RWPE2 (cell line): ENCODE measurements at places on chromosomes 13 and 19.
A peak's percentile ranks its signal among the peaks of the same experiment; 100 is the strongest.

DNA sequence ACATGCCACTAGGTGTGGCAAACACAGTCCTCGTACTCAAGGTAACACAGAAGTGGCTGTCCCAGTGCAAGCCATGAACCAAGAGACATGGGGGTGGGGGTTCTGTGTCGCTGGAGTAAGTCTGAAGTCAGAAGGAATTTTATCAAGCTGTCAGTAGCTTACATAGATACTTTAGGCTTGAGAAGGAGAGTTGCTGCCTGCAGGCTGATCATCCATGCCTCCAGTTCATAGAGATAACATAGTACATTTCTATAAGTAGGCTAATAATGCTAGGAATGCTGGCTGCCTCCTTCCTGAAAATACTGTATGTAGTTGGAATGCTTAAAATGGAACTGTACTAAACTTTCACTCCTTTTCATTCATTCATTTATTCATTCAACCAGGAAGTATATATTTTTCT lies 70.1 kb downstream of the CAB39L start:
- DNase-seq, result no peak
- H3K27ac ChIP-seq, result no peak overlapping the region
- no peaks in the 10 kb centered on the region for H3K27me3 ChIP-seq
- H3K36me3 ChIP-seq, result no peaks in the 10 kb centered on the region
- no peak overlapping the region for H3K4me3 ChIP-seq

GRCh38 chr13:75469047-75469446 lies 12.9 kb downstream of the TBC1D4 start:
- H3K4me1 ChIP-seq, result no peaks in the 10 kb centered on the region
- H3K27me3 ChIP-seq, result no peaks in the 10 kb centered on the region
- no peak overlapping the region for H3K27ac ChIP-seq
- H3K36me3 ChIP-seq, result no peaks in the 10 kb centered on the region

GRCh38 chr19:38020311-38020710 lies 113.3 kb downstream of the SIPA1L3 start:
- DNase-seq, result no peak
- H3K4me3 ChIP-seq, result no peak overlapping the region
- H3K4me1 ChIP-seq, result peaks cover 16% of the 10 kb centered on the region
- H3K36me3 ChIP-seq, result peaks cover 5% of the 10 kb centered on the region; the same call in 1 of the 2 replicates
- no peaks in the 10 kb centered on the region for H3K27me3 ChIP-seq

DNA sequence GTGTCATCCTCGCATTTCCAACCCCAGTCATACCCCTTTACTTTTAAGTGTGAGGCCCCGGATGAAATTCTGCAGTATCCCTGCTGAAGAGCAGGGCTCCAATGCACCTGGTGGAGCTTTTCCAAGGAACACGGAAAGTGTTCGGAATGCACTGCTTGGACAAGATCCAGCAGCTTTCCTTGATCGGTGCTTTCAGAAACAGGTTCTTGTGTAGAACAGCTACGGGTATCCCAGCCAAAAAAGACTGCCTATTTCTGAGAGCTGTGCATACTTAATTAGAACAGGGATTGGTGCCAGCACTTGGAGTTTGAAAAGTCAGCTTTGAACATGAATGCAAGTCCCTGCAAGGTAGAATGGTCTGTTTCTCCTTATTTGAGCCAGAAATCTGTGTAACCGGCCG lies 87.2 kb upstream of the C1QTNF9B start:
- H3K4me3 ChIP-seq, result no peak overlapping the region
- no peak for DNase-seq
- H3K4me1 ChIP-seq, result no peaks in the 10 kb centered on the region
- H3K36me3 ChIP-seq, result no peaks in the 10 kb centered on the region
- H3K27me3 ChIP-seq, result no peaks in the 10 kb centered on the region

DNA sequence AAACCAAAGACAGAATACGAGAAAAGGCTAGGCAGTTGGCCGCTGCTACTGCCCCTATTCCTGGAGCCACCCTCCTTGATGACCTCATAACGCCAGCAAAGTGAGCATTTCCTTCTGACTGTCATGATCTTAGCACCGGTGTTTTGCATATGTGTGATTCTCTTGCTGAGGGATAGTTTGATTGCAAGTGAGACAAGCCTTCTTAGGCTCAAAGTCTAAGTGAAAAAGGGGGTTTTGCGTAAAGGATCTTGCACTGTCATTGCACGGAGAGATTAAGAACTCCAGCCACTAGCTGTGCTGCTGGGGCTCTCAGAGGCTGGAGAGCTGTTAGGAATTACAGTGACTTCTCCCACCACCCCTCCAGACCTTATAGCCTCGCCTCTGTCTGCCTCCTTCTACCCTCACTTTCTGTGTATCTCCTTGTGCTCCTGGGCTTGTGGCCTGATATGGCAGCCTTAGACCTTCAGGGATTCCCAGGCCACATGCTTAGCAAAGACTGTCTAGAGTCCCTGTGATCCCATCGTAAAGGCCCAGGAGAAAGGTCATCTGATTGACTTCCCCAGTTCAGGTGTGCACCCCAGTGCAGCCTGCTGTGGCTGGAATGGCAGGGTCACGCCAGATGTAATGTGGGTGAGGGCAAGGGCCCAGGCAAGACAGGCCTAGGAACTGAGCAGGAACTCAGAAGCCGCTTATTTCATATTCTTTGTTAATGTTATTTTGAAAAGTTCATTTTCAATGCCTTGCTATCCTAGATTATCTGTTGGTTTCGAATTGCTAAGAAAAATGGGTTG lies 12.6 kb downstream of the GPATCH1 start:
- H3K27ac ChIP-seq, result no peak overlapping the region
- H3K36me3 ChIP-seq, result peaks cover 68% of the 10 kb centered on the region
- no peak overlapping the region for H3K4me3 ChIP-seq
- no peak for DNase-seq

- no peak for DNase-seq
- no peaks in the 10 kb centered on the region for H3K4me1 ChIP-seq
- H3K27ac ChIP-seq, result no peak overlapping the region
- no peak overlapping the region for H3K4me3 ChIP-seq
- H3K36me3 ChIP-seq, result peaks cover 29% of the 10 kb centered on the region
These were observed 20.1 kb downstream of the GPR18 start for GRCh38 chr13:99237981-99238662.

DNA sequence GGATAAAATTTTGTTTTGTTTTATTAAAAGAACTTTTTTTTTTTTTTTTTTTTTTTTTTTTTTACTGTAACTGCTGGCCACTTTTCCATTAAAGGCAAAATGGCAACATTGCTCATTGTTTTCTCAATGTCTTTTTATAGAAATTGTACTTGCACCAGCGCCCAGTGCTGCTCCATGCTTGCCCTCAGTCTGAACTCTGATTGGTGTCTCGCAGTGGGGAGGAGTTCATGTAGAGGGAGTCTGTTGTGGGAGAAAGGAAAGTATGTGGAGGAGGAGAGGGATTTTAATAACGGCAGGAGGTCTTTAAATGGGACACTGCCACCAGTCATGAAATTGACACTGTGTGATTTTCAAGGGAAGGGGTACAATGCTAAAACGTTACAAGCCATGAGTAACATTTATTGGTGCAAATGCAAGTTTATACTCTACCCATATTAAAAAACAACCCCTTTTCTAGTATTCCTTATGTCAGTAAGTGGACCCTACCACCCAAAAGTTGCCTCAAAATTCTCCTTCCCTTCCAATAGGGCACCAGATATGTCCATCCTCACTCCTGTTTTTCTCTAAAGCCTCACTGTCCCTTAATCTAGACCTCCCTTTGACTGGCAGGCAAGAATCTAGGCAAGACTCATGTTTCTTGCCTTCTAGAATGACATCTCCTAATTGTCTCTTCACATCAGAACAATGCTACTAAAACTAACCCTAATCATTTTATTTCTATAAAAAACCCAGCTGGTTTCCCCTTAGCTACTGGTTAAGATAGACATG lies 3.2 kb downstream of the RASL11A start:
- DNase-seq, result no peak
- no peak overlapping the region for H3K4me3 ChIP-seq
- no peaks in the 10 kb centered on the region for H3K36me3 ChIP-seq
- no peaks in the 10 kb centered on the region for H3K4me1 ChIP-seq

DNA sequence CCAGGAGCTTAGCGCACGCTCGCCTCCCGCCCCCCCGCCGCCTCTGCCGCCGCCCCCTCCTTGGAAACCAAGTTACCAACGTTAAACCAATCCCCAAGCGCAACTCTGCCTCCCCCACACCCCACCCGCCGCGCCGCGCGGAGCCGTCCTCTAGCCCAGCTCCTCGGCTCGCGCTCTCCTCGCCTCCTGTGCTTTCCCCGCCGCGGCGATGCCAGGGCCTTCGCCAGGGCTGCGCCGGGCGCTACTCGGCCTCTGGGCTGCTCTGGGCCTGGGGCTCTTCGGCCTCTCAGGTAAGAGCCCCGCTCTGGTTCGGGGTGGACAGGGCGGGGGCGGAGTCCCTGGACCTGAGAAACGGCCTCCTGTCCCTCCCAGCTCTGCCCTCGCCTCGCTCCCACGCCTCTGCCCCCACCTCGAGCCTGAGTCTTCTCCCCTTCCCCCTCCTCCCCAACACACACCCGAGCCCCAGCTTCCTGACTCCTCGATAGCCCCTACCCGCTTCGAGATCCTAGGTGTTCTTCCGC lies at the start of gene ICAM5:
ICAM5 (plus strand) TSS at position 117 of the 521 bp plus-strand sequence; CDS start at position 209, 92 bp downstream.
- peak within 1 kb of the TSS; percentile 47 for H3K4me3 ChIP-seq
- H3K36me3 ChIP-seq, result peaks cover 7% of the 10 kb centered on the region; the same call in 1 of the 2 replicates
- H3K27me3 ChIP-seq, result no peaks in the 10 kb centered on the region
- H3K27ac ChIP-seq, result peak within 1 kb of the TSS; percentile 61

- peaks cover 12% of the 10 kb centered on the region for H3K4me1 ChIP-seq
- DNase-seq, result no peak
- H3K27ac ChIP-seq, result no peak overlapping the region
- H3K4me3 ChIP-seq, result no peak overlapping the region
- no peaks in the 10 kb centered on the region for H3K27me3 ChIP-seq
- no peaks in the 10 kb centered on the region for H3K36me3 ChIP-seq
These were observed 23.1 kb upstream of the SPRY2 start for GRCh38 chr13:80363890-80364503.

DNA sequence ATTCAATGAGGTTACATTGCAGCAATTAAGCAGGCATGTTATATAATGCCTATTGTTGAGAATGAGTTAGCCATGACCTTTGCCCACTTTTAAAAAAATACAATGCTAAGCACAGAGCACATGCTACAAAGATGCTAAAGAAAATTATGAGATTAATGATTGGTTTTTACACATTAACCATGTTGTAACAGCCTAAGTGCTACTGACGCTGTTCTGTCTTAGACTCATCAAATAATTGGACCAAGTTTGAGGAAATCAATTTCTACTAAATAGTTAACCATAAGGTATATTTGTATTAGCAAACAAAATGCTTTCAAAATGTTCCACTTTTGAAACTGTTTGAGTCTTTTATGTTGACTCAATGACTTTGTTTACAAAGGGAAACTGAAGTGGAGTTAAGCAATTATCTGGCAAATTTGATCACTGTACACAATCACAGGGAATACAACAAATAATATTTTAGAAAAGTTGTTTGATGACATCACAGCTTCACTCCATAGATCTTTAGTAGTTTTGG lies 14.3 kb downstream of the MIR17HG start:
- no peak for DNase-seq
- H3K4me3 ChIP-seq, result no peak overlapping the region

- H3K27me3 ChIP-seq, result no peaks in the 10 kb centered on the region
- no peaks in the 10 kb centered on the region for H3K36me3 ChIP-seq
- no peak for DNase-seq
- no peaks in the 10 kb centered on the region for H3K4me1 ChIP-seq
These were observed 185.7 kb downstream of the RFC3 start for GRCh38 chr13:34003656-34004055.

DNA sequence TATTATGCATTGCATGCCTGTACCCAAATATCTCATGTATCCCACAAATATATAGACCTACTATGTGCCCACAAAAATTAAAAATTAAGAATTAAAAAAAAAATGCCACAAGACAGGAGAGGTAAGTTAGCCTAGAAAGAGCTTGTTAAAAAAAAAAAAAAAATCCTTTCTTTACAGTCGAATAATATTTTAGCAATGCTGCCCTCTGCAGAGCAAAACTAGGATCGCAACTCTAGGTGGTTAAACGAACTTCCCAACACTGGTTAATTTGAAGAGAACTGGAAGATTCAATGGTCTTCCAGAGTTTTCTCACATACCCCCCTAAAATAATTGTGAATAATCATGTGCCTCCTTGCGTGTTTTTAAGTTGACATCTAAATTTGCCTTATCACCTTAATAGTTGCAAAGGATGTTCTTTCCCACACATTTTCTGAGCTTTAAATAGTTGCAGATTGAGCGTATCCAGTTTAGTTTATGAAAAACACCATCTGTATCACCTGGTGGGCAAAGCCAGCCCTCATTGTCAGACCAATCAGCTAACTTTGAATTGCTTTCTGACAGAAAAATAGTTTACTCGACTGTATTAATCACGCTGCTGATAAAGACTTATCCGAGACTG lies 47.4 kb upstream of the RCBTB2 start:
- H3K36me3 ChIP-seq, result no peaks in the 10 kb centered on the region
- H3K27me3 ChIP-seq, result no peaks in the 10 kb centered on the region
- peaks cover 8% of the 10 kb centered on the region for H3K4me1 ChIP-seq
- no peak overlapping the region for H3K27ac ChIP-seq
- DNase-seq, result no peak
- H3K4me3 ChIP-seq, result no peak overlapping the region

- no peaks in the 10 kb centered on the region for H3K27me3 ChIP-seq
- no peak overlapping the region for H3K4me3 ChIP-seq
- no peak overlapping the region for H3K27ac ChIP-seq
- H3K4me1 ChIP-seq, result peaks cover 13% of the 10 kb centered on the region
- peaks cover 33% of the 10 kb centered on the region for H3K36me3 ChIP-seq
These were observed 14.6 kb downstream of the MKNK2 start for GRCh38 chr19:2036424-2036823.

GRCh38 chr19:14786421-14786851 lies 8.1 kb upstream of the ADGRE2 start:
- H3K4me1 ChIP-seq, result peaks cover 4% of the 10 kb centered on the region
- no peaks in the 10 kb centered on the region for H3K36me3 ChIP-seq
- no peaks in the 10 kb centered on the region for H3K27me3 ChIP-seq
- H3K27ac ChIP-seq, result no peak overlapping the region
- no peak for DNase-seq

- peaks cover 25% of the 10 kb centered on the region for H3K36me3 ChIP-seq
- peak overlapping the region; percentile 89 for H3K4me3 ChIP-seq
- peak overlapping the region; percentile 97 for H3K27ac ChIP-seq
- H3K4me1 ChIP-seq, result peaks cover 21% of the 10 kb centered on the region
These were observed 1.2 kb downstream of the ZFP36 start for GRCh38 chr19:39407660-39408391.

DNA sequence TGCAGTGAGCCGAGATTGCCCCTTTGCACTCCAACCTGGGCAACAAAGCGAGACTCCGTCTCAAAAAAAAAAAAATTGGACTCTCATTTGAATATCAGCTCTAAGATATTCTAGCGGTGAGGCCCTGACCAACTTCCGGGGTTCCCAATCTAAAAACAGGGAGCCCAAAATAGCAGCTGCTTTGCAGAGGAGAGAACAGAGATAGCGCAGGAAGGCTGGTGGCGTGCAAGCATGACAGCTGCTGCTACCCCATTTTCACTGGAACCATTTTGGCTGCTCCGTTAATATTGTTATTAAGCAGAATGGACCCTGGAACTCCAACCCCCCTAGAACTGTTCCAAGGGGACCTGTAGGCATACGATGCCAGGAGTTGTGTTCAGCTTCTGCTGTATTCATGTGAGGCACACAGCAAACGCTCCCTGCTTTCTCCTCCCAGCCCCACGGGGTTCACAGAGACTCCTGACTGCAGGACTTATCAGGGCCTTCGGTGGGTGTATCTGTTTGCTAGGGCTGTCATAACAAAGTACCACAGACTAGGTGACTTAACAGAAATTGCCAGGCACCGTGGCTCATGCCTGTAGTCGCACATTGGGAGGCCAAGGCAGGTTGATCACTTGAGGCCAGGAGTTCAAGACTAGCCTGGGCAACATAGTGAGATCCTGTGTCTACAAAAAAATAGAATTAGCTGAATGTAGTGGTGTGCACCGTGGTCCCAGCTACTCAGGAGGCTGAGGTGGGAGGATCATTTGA lies 11.5 kb downstream of the STXBP2 start:
- no peak for DNase-seq
- H3K4me3 ChIP-seq, result no peak overlapping the region
- H3K4me1 ChIP-seq, result no peaks in the 10 kb centered on the region
- H3K36me3 ChIP-seq, result no peaks in the 10 kb centered on the region
- H3K27me3 ChIP-seq, result no peaks in the 10 kb centered on the region
